ENCODE measurements at places on chromosomes 5 and 9. TPM values are rescaled to one million over a fixed set of nuclear protein-coding genes. Genes with fewer than 3 reads are reported as not detected.
A peak's percentile ranks its signal among the peaks of the same experiment; 100 is the strongest.

DNA sequence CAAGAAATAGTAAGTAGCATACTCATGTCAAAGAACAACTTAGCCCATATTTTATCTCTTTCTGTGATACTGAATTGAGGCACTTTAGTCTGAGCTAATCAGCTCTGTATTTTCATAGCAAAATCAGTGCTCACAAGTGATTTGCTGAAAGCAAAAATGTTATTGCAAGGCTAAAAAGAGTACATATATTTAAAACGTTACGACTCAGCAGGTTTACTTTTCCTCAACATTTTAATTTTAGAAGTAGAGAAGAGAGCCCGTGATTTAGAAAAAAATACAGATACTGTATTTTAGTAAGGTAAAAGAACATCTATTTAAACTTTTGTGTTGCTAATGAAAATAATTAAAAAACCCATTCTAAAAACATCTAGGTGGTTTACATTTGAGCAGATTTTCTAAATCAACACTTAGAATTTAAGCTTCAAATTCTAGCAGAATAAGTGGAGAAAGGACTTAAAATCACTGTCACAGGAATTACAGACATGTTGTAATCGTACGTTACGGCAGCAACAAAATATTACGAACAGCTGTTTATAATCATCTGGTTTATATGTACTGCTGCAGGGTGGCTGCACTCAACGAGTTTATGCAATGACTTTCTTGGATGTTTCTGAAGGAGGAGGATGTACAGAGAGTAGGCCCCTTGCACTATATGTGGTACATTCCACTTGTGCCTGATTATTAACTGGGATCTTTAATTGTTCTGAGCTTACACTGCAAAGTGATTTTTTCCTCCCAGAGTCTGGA lies 20.1 kb downstream of the SREK1 start:
- no peak overlapping the region for H3K4me3 ChIP-seq
- no peaks in the 10 kb centered on the region for H3K36me3 ChIP-seq
- H3K27me3 ChIP-seq = no peaks in the 10 kb centered on the region
- no peak overlapping the region for H3K27ac ChIP-seq
- DNase-seq = no peak

DNA sequence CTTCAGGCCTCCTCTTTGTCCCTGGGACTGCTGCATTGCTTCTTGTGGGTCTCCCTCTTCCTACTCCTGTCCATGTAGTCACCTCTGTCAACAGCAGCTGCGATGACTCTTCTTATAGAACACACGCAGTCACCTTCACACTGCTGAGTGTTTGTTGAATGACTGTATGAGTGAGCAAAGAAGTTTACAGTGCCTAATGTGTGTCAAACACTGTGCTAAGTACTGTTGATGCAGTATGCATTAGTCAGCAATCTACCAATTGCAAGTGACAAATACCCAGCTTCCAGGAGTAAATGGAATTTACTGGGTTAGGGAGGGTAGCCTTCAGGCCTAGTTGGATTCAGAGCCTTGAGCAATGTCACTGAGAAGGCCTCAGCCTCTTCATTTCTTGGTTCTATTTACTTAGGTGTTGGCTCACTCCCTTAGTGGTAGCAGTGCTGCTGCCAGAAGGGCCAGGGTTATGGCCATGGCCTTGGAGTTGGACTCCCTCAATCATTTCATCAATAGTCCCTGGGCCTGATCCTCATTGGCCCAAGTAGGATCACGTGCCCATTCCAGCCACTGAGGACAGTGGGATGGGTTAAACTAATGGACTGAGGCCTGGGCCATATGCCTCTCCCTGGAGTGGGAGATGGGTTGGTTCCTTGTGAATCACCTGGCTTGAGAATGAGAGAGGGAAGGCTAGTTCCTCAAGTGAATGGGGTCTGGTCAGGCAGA lies 93.5 kb downstream of the RGS3 start:
- H3K36me3 ChIP-seq = no peaks in the 10 kb centered on the region
- no peaks in the 10 kb centered on the region for H3K4me1 ChIP-seq
- no peaks in the 10 kb centered on the region for H3K27me3 ChIP-seq
- no peak overlapping the region for H3K4me3 ChIP-seq

GRCh38 chr9:34362614-34363214 lies 14.0 kb downstream of the MYORG start:
- no peak overlapping the region for H3K4me3 ChIP-seq
- H3K27ac ChIP-seq = no peak overlapping the region
- H3K4me1 ChIP-seq = no peaks in the 10 kb centered on the region
- no peaks in the 10 kb centered on the region for H3K27me3 ChIP-seq
- H3K36me3 ChIP-seq = no peaks in the 10 kb centered on the region

DNA sequence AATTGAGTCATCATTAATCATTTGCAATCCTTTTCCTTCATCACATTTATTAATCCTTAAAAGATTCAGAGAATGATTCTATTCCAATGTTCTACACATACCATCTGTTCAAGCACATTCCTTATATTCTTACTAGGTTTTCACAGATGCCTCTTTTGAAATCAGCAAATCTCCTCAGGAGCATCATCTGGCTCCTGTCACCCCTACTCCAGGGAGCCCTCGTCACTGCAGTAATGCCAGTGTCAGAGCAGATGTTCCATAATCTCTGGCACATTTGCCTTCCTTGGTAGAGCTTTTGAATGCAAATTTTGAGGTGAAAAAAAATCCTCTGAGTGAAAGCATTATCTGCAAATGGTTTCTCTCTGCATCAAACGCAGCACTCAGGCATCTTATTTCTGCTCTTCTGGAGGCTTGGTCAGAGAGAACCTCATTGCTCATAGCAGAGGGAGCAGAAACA lies 7.6 kb upstream of the KCNV2 start:
- H3K36me3 ChIP-seq = no peaks in the 10 kb centered on the region
- DNase-seq = no peak
- peaks cover 6% of the 10 kb centered on the region for H3K4me1 ChIP-seq
- no peak overlapping the region for H3K4me3 ChIP-seq
- no peaks in the 10 kb centered on the region for H3K27me3 ChIP-seq

- peak; percentile 11 for DNase-seq
- no peaks in the 10 kb centered on the region for H3K27me3 ChIP-seq
- H3K4me3 ChIP-seq = no peak overlapping the region
- no peaks in the 10 kb centered on the region for H3K36me3 ChIP-seq
- H3K27ac ChIP-seq = peak overlapping the region; percentile 35
- H3K4me1 ChIP-seq = no peaks in the 10 kb centered on the region
Observed at GRCh38 chr5:178182158-178182876, 4.9 kb downstream of the GMCL2 start.

DNA sequence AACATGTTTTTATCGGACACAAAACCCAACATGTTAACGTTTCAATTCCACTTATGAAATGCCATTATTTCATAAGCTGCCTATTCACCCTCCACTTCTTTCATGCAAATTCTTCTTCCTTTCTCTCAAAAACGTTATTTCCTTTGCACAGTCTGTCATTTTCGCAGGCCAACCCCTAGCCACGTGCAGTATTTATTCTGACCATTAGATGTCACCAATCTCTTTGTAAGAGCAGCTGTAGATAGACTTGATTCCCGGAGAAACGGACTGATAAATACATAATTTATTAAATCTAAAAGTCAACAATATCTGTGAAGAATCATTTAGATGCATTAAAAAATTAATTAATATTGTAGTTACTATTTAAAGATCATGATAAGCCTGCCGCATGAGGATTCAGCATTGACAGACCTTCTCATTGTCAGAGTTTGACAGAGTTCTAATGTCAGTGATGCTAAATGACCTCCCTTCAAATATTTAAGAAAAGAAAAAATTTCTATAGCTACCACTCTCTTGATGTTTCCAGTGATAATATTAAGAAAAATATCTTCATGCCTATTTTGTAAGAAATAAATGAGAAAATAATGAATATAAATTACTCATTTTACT lies 933.6 kb downstream of the CDH12 start:
- H3K4me3 ChIP-seq = no peak overlapping the region
- H3K4me1 ChIP-seq = no peaks in the 10 kb centered on the region
- no peak for DNase-seq
- no peak overlapping the region for H3K27ac ChIP-seq
- H3K36me3 ChIP-seq = no peaks in the 10 kb centered on the region

DNA sequence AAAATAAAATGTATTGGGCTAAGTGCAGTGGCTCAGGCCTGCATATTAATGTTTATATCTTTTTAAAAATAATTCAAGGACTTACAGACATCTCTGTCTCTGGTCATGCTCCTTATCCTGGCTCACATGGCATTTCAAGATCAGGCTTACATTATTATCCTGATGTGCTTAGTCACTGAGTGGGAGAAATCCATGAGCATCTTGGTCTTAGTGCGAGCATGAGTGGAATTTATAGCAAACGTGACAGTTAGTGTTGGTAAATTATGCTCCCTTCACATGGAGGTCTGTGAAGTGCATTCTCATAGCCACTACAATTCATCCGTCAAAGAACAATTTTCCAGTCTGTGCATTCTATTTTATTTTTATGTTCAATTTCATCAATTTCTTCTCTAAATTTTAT lies 237.8 kb upstream of the EDIL3 start:
- H3K4me3 ChIP-seq = no peak overlapping the region
- no peak for DNase-seq
- H3K36me3 ChIP-seq = no peaks in the 10 kb centered on the region
- H3K4me1 ChIP-seq = peaks cover 7% of the 10 kb centered on the region
- H3K27ac ChIP-seq = no peak overlapping the region
- H3K27me3 ChIP-seq = no peaks in the 10 kb centered on the region

GRCh38 chr9:123637945-123638634 lies 282.1 kb downstream of the CRB2 start:
- no peak overlapping the region for H3K27ac ChIP-seq
- no peaks in the 10 kb centered on the region for H3K27me3 ChIP-seq
- no peak for DNase-seq
- H3K4me1 ChIP-seq = peaks cover 6% of the 10 kb centered on the region
- H3K4me3 ChIP-seq = no peak overlapping the region
- H3K36me3 ChIP-seq = no peaks in the 10 kb centered on the region

DNA sequence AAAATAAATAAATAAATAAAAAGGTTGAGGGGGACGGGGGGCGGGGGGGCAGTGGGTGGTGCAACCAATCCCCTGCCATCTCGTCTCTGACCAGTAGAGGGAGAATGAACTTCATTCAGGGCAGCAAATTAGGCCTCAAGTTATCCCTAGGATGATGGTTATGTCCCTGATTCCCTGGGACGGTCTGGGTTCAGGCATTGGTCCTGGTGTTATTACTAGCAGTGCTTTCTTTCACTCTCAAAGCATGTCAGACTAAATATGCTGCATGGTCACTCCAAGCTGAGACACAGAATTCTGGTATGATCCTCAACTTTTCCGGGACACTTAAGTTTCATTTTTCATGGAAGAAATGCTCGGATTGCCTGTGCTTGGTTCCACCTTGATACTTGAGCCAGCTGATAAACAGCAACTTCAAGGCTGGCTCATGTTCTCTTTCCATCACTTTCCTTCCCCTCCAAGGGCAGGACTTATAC lies 59.4 kb downstream of the DAP start:
- DNase-seq = no peak
- no peak overlapping the region for H3K4me3 ChIP-seq
- no peaks in the 10 kb centered on the region for H3K27me3 ChIP-seq
- H3K4me1 ChIP-seq = peaks cover 24% of the 10 kb centered on the region

DNA sequence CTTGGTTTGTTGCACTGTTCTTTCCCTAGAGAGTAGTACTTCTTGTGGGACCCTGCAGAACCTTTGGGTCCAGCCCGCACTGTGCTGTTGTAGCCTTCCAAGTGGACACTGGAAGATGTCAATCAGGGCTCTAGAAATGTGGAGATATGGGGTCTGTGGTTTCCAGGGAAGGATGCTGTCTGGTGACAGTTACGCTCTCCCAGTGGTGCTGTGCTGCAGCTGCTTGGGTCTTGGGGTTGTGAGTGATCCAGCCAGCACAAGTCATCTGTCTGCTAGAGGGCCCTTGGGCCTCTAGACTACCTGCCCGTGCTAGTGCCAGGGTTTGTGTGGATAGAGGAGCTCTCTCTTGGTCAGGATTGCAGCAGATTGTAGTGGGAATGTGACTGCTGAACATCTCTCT lies 484.5 kb downstream of the DMAC1 start:
- no peaks in the 10 kb centered on the region for H3K36me3 ChIP-seq
- H3K27ac ChIP-seq = no peak overlapping the region
- DNase-seq = no peak

- H3K36me3 ChIP-seq = no peaks in the 10 kb centered on the region
- no peak for DNase-seq
- H3K27me3 ChIP-seq = no peaks in the 10 kb centered on the region
- no peak overlapping the region for H3K27ac ChIP-seq
Observed at GRCh38 chr9:135969064-135969683, 8.0 kb upstream of the UBAC1 start.

DNA sequence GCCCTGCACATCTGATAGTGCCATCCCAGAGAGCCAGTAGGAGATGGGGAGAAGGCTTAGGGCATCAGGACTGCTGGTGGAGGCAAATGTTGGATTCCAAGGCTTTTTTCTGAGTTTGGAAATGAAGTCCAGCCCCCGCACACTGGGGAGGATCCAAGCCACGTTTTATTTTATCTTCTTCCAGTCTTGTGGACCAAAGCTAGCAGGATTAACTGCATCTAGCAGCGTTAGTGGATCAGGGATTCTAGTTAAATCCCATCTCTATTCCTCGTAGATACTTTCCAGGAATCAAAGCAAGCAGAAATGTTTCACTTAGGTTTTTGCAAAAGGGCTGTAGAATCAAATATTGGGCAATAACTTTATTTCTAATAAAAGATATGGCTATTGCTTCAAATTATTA lies 114.7 kb upstream of the OR13F1 start:
- no peaks in the 10 kb centered on the region for H3K36me3 ChIP-seq
- no peak overlapping the region for H3K4me3 ChIP-seq
- no peak for DNase-seq
- H3K4me1 ChIP-seq = 0 out of 2 replicates have a peak, but pooled peaks cover 7% of the 10 kb centered on the region
- no peaks in the 10 kb centered on the region for H3K27me3 ChIP-seq
- no peak overlapping the region for H3K27ac ChIP-seq

DNA sequence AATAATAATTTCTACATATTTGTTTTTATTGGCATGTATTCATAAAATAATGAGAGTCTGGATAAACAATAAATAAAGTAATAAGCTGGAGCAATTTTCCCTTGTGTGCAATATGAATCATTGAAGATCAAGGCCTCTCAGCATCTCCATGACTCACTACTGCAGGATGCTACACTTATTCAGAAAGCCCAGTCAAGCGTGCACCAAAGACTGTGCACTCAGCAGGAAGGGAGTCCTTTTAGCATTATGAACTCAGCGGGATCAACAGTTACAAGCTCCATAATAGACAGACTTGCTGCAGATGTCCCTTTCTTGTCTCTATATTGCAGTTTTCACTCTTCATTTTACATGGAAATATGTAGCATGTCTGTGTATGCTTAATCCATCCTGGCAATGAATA lies 485.3 kb downstream of the CDH9 start:
- no peak for DNase-seq
- no peaks in the 10 kb centered on the region for H3K36me3 ChIP-seq
- no peaks in the 10 kb centered on the region for H3K4me1 ChIP-seq
- H3K4me3 ChIP-seq = no peak overlapping the region
- H3K27ac ChIP-seq = no peak overlapping the region

- H3K4me1 ChIP-seq = no peaks in the 10 kb centered on the region
- H3K36me3 ChIP-seq = no peaks in the 10 kb centered on the region
- H3K4me3 ChIP-seq = no peak overlapping the region
- H3K27ac ChIP-seq = no peak overlapping the region
- no peaks in the 10 kb centered on the region for H3K27me3 ChIP-seq
Observed at GRCh38 chr9:111922324-111923013, 25.9 kb downstream of the UGCG start.

GKAP1 gene
- 1.1 TPM for total RNA-seq

GABRB2 gene
- not detected for total RNA-seq

GRM6 gene
- not detected for total RNA-seq
